GM20000 (cell line): ENCODE measurements at places on chromosomes 16 and 17.

GRCh38 chr17:8409966-8410882 is 12.6 kb upstream of the RNF222 start:
- DNase-seq = peak; percentile 70

DNA sequence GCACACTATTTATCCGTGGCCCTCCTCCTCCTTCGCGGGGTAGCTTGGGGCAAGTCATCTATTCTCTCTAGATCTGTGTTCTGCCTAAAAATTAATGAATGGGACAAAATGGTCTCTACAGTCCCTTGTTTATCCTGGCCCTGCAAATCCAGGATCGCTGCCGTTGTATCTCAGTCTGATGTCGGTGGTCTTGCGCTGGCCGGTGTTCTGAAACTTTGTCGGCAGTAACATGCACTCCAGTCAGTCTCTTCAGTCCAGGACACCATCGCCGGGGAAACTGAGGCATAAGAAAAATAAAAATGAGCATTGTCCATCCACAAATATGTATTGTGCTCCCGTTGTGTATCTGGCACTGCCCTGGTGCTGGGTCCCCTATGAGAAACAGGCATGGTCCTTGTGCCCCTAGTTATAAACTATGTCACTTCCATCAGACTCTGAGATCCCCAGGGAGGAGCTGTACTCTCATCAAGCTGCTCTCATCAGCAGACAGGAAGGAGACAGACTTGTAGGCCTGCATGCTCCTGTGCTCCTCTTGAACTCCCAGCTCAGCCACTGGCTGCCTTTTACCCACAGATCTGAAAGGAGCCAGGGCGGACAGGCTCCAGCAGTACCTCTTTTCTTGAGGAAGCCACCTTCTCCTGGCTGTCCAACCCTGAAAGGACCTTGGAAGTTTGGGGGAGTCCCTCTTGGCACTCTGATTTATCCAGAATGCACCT is 13.7 kb upstream of the CA4 start:
- no peak for DNase-seq

DNA sequence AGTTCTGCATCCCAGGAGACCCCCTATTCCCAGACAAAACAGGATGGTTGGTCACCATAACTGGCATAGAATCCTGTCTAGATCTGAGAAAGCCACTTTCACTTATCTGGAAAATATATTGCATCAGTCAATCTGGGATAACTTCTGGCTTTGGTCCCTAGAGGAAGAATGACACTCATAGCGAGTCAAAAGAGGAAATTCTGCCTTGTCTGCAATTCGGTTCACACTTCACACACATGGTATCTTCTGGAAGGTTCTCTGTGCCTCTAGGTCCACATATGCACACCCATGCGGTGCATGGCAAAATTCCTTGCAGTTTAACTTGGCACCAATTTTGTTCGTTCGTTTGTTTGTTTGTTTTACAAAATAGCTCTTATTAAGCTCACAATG is 49.2 kb upstream of the WSCD1 start:
- DNase-seq = no peak

DNA sequence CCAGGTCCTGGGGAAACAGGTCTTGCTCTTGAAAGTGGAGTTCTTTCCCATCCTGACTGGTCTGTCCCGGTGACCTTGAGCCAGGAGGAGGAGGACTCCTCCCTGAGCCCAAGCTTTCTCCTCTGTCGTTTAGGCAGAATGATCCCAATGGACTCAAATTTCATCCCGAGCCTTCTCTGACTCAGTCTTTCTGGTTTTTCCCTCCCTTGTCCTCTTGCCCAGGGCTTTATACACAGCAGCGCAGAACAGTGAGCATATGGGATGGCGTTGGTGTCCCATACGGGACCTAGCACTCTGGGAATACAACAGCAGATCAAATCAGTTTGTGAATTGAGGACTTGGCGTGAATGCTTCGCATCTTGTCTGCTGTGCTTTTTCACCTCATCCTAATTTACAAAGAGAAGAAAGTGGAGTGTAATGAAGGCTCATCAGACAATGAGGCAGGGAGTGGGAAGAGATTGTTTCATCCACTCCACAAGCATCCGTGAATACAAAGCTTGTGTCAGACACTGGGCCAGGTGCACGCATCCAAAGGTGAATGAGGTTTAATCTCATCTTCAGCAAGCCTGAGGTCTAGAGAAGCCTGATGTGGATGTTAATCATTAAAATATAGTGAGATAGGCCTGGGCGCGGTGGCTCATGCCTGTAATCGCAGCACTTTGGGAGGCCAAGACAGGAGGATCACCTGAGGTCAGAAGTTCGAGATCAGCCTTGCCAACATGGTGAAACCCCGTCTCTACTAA is 1.1 kb upstream of the XYLT1 start:
- DNase-seq = no peak

DNA sequence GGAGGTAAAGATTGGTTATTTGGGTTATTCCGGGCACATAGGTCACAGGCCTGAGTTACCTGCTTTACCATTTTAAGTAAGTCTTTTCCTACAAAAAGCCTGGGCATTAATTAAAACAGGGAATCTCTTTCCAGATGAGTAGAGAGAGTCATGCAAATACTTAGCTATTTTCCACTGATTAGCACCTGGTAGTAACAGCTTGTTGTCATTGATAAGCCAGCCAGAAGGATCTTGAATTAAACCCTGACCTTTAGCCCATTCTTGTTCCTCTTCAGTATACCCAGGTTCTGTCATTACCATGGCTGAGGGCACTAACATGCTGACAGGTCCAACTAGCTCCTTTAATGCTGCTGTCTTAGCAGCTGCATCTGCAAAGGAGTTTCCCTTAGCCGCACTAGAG is 44.4 kb upstream of the ARL4D start:
- no peak for DNase-seq

- DNase-seq = peak; percentile 53
Observed at GRCh38 chr17:45314741-45315647, 1.8 kb downstream of the MAP3K14 start.

GRCh38 chr16:12231666-12232065 is 255.1 kb downstream of the SNX29 start:
- no peak for DNase-seq

DNA sequence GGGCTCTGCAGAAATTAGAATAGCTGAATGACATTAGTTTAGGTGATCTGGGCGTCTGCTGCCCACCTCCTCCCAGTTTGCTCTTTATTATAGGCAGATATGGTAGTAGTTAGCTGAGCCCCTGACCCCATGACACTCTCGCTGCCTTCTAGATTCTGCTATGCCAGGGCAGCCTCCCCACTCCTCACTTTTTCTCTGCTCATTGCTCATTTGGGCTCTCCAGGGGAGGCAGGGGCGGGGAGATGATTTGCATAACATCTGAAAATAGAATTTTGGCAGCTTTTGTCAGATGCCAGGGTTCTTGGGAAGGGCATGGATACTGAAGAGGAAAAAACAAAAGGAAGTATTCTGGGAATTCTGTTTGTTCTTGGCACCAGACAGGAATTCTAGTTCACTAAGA is 78.0 kb upstream of the GAS7 start:
- DNase-seq = no peak

DNA sequence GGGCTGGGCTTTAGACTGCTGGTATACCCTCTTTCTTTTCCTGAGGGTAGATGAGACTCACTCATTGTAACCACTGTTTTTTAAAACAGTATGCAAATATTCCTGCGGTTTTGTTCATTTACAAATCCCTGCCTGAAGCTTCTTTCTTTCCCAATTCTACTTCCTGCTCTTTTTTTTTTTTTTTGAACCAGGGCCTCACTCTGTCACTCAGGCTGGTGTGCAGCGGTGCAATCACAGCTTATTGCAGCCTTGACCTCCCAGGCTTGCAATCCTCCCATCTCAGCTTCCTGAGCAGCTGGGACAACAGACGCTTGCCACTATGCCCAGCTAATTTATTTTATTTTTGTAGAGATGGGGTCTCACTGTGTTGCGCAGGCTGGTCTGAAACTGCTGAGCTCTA is 8.0 kb upstream of the SULT1A1 start:
- DNase-seq = no peak

- DNase-seq = no peak
Observed at GRCh38 chr17:79214940-79215604, 140.4 kb downstream of the ENGASE start.

- no peak for DNase-seq
Observed at GRCh38 chr16:86059253-86060171, 160.6 kb downstream of the IRF8 start.

GRCh38 chr17:27495460-27495859 is 39.2 kb downstream of the KSR1 start:
- no peak for DNase-seq

GRCh38 chr17:55318081-55318480 is 53.3 kb downstream of the HLF start:
- DNase-seq = no peak

DNA sequence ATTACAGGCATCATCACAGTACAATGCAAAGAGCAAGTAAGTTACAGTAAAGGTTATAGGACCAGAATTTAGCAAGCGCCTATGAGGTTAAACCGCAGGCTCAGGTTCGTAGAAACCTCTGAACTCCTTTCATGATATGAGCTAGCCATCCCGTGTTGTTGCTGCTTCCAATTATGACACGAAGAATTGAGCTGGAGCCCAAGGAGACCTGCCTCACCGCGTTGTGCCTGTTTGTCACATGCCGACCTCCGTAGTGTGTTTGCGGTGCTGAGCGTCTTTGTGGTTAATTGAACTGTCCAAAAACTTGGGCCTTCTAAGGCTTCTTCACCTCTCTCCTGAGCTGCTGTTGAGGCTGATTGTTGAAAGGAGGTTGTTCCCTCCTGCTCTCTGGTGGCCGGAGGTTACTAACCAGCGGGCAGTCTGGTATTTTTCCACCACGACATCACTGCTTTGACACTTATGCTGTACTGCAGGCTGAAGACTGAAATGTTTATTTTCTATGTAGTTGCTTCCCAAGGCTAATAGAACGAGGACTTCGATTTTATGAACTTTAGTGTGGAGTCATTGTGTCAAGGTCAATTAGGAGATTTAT is 67.5 kb downstream of the SEC14L1 start:
- DNase-seq = no peak

DNA sequence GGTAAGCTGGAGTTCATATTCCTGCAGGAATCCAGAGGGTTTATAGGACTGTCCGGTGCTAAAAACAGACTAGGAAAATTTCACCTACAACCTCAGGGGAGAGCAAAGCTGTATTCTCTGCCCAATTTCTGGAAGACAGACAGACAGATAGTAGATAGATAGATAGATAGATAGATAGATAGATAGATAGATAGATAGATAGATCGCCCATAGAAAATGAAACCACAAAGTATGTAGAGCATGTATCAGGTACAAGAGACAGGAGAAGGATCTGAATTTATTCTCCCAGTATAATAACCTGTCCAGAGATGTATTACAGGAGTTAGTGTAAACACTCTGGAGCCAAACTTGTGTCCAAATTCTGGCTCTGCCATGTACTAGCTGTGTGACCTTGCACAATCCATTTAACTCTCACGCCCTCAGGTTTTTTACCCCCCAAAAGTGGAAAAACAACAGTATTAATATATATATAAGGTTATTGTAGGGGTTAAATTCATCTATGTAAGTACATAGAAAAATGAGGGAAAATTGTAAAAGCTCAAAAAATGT is 2.1 kb upstream of the ABCA6 start:
- no peak for DNase-seq
